Calu3 (cell line): ENCODE measurements at places on chromosomes 7 and 10.
A peak's percentile ranks its signal among the peaks of the same experiment; 100 is the strongest.

DNA sequence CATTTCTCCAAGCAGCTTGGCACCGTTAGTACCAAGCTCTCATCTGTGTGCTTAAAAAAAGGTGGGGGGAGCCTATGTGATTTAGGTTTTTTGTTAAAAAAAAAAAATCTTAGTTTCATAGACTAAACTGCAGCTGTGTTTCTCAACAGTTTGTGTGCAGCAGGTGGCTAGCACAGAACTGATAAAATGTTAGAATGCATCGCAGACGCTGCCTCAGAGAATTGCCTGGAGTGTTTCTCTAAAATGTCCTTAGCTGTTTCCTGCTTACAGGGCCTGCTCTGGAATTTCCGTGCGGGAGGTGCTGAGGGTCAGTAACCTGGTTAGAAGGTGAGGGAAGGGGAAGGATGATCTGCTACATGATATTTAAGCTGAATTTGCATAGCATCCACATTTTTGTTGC, 268.9 kb downstream of the PLXDC2 start:
- no peaks in the 10 kb centered on the region for H3K4me1 ChIP-seq
- H3K4me3 ChIP-seq = no peak overlapping the region
- H3K27ac ChIP-seq = no peak overlapping the region
- no peak for DNase-seq
- H3K27me3 ChIP-seq = no peaks in the 10 kb centered on the region

GRCh38 chr10:102837230-102837721, at the start of gene CYP17A1:
CYP17A1 (minus strand) TSS chr10:102837413; CDS start chr10:102837361, 52 bp downstream.
- H3K27ac ChIP-seq = no peak within 1 kb of the TSS
- H3K36me3 ChIP-seq = no peaks in the 10 kb centered on the region
- no peak for DNase-seq
- peaks cover 66% of the 10 kb centered on the region for H3K27me3 ChIP-seq
- no peak within 1 kb of the TSS for H3K4me3 ChIP-seq

GRCh38 chr7:69778138-69778537, 179.9 kb downstream of the AUTS2 start:
- H3K4me3 ChIP-seq = no peak overlapping the region
- no peaks in the 10 kb centered on the region for H3K4me1 ChIP-seq
- no peaks in the 10 kb centered on the region for H3K36me3 ChIP-seq
- H3K27ac ChIP-seq = no peak overlapping the region
- no peaks in the 10 kb centered on the region for H3K27me3 ChIP-seq
- no peak for DNase-seq

- DNase-seq = no peak
- no peaks in the 10 kb centered on the region for H3K27me3 ChIP-seq
- H3K27ac ChIP-seq = no peak overlapping the region
- H3K4me1 ChIP-seq = no peaks in the 10 kb centered on the region
- H3K36me3 ChIP-seq = no peaks in the 10 kb centered on the region
Measured at GRCh38 chr7:28800150-28800549, 158.0 kb downstream of the TRIL start.

DNA sequence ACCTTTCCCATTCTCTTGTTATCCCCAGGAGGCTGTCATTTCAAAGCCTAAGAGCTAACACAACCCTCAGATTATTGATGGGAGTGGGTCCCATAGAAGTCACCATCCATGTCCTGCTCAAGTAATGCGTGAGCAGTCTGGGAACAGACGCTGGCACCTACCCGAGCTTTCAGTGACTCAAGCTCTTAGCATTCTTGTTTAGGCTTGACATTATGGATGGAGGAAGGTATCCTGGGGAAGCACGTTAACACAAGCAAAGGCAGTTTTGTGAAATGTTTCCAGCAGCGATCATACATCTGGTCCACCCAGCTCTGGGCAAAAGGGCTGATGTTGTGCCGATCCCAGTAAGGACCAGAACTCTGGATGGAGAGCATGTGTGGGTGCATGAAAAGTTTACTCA, 30.0 kb upstream of the AUTS2 start:
- H3K36me3 ChIP-seq = no peaks in the 10 kb centered on the region
- H3K4me1 ChIP-seq = no peaks in the 10 kb centered on the region
- H3K27ac ChIP-seq = no peak overlapping the region
- H3K4me3 ChIP-seq = no peak overlapping the region

DNA sequence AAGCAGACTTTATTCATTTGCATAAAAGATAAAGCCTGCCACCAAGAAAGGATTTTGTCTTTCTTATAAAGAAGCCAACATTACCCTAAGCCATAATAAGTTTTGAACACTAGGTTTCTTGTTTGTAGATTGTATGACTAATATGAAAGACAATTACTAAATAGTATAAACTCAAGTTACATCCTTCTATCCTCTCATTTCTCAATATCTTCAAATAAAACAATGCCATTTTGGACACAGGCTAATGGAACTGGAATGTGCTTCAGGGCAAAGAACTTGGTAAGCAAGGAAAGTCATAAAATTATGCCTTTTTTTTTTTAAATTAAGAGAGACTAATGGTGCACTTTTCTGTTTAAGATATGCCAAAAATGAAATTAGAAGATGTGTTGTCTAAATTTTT, 137.7 kb downstream of the DKK1 start:
- H3K36me3 ChIP-seq = no peaks in the 10 kb centered on the region
- no peak for DNase-seq
- no peaks in the 10 kb centered on the region for H3K27me3 ChIP-seq
- H3K4me1 ChIP-seq = no peaks in the 10 kb centered on the region
- H3K4me3 ChIP-seq = no peak overlapping the region
- H3K27ac ChIP-seq = no peak overlapping the region

DNA sequence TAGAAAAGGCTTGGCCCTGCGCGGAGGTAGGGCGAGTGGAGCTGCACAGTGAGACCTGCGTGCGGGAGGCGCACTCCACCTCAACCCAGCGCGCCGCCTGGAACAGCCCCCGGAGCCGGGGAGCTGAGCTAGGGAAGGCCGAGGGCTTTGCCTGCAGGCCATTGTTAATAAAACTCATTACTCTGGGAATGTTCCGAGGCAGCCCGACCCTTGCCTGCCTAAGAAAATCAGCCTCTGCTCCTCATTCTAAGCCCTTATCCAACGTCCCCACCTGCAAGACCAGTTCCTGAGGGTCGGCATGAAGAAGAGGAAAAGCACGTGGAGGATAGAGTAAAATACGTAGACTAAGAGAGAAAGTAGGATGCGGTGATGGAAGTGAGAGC, 55.3 kb downstream of the C7orf25 start:
- DNase-seq = no peak
- H3K36me3 ChIP-seq = peaks cover 15% of the 10 kb centered on the region
- H3K27ac ChIP-seq = peak overlapping the region; percentile 48
- peaks cover 11% of the 10 kb centered on the region for H3K4me1 ChIP-seq
- H3K27me3 ChIP-seq = peaks cover 36% of the 10 kb centered on the region
- peak overlapping the region; percentile 84 for H3K4me3 ChIP-seq

- no peaks in the 10 kb centered on the region for H3K27me3 ChIP-seq
- no peak overlapping the region for H3K4me3 ChIP-seq
- no peak for DNase-seq
- H3K4me1 ChIP-seq = no peaks in the 10 kb centered on the region
- H3K27ac ChIP-seq = no peak overlapping the region
- no peaks in the 10 kb centered on the region for H3K36me3 ChIP-seq
Measured at GRCh38 chr10:89384474-89385340, 6.9 kb downstream of the IFIT1B start.

GRCh38 chr7:34991938-34992840, 45.1 kb downstream of the DPY19L1 start:
- H3K4me1 ChIP-seq = peaks cover 51% of the 10 kb centered on the region
- peak overlapping the region; percentile 59 for H3K4me3 ChIP-seq
- peaks cover 16% of the 10 kb centered on the region for H3K36me3 ChIP-seq
- H3K27me3 ChIP-seq = no peaks in the 10 kb centered on the region
- H3K27ac ChIP-seq = peak overlapping the region; percentile 95

- H3K27me3 ChIP-seq = no peaks in the 10 kb centered on the region
- no peaks in the 10 kb centered on the region for H3K4me1 ChIP-seq
- H3K36me3 ChIP-seq = peaks cover 11% of the 10 kb centered on the region
Measured at GRCh38 chr7:100604976-100605911, 3.1 kb downstream of the PCOLCE start.

DNA sequence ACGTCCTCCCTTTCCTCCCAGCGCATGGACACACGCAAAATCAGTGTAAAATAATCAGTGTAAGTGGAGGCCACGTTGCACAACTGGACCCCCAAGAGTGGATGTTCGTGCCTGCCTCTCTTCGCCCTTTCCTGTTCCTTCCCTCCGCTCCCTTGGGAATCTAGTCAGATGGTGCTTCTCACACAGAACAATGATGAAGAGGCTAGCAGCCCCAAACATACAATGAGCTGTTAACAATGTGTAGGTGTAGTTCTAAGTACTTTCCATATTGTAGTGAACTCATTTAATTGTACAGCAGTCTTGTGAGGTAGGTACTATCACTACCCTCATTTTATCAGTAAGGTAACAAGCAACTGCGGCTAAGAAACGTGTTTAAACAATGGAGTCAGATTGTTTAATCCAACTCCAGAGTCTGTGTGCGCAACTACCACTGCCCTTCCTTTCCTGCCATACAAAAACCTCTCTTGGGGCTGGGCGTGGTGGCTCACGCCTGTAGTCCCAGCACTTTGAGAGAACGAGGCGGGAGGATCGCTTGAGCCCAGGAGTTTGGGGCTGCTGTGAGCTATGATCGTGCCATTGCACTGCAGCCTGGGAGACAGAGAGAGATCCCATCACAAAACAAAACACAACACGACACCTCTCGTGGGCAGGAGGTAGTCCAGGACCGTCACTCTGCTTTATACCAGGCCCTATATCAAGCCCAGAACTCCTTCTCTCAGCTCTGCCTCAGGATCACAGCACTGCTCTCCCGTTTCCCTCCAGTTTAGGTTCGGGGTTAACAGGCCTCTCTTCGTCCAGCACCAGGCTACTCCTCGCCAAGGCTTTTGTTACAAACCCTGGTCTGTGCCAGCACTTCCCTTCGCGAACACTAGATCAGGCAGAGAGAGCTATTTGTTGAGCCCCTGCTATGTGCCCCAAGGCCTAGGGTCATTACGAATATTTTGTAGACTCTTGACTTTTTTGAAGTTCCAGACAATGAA, 1.1 kb downstream of the FKBP9 start:
- H3K4me1 ChIP-seq = peaks cover 14% of the 10 kb centered on the region
- peak overlapping the region; percentile 75 for H3K27ac ChIP-seq
- peak overlapping the region; percentile 82 for H3K4me3 ChIP-seq
- no peaks in the 10 kb centered on the region for H3K27me3 ChIP-seq
- peaks cover 24% of the 10 kb centered on the region for H3K36me3 ChIP-seq

- H3K4me1 ChIP-seq = no peaks in the 10 kb centered on the region
- H3K36me3 ChIP-seq = peaks cover 11% of the 10 kb centered on the region
- DNase-seq = no peak
- H3K4me3 ChIP-seq = no peak overlapping the region
- no peaks in the 10 kb centered on the region for H3K27me3 ChIP-seq
Measured at GRCh38 chr7:3969286-3969685, 668.2 kb downstream of the SDK1 start.

DNA sequence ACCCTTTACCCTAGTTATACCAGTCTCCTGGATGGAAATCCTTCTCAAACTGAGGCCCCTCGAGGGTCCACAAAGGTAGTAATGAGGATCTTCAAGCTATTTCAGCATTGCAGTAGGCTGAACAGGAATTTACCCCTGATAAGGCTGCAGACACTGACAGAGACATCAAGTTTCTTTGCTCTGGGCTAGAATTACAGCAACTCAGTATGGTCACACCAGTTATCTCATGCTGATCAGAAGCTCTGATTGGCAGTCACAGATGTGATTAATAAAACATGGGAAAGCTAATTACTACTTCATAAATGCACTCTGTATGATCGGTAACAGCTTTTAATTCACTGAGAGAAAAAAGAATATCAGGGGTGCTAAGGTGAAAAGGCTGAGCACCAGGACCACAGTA, 30.6 kb downstream of the FAM204A start:
- DNase-seq = no peak
- H3K4me1 ChIP-seq = no peaks in the 10 kb centered on the region
- no peak overlapping the region for H3K4me3 ChIP-seq
- no peak overlapping the region for H3K27ac ChIP-seq

GRCh38 chr7:137591421-137591837, 247.9 kb upstream of the PTN start:
- H3K27ac ChIP-seq = no peak overlapping the region
- H3K4me3 ChIP-seq = no peak overlapping the region
- DNase-seq = no peak
- no peaks in the 10 kb centered on the region for H3K36me3 ChIP-seq

DNA sequence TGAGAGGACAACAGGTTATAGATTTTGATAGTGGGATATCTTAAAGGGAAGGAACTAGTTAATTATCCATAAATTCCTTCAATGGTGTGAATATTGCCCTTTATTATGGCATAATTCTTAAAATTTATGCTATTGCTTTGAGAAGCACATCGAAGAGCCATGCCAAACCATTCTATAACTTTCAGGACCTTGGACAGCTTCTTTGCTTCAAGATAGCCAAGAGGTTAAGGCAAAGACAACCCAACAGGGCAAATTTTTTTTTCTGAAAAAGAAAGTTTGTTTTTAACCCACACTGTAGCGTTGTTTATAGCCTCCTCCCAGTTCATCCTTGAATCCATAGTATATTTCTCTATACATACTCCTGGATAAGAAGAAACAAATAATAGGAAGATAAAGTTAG, 103.2 kb downstream of the NRG3 start:
- no peaks in the 10 kb centered on the region for H3K27me3 ChIP-seq
- H3K36me3 ChIP-seq = no peaks in the 10 kb centered on the region
- H3K4me3 ChIP-seq = no peak overlapping the region
- no peaks in the 10 kb centered on the region for H3K4me1 ChIP-seq
- no peak for DNase-seq
- H3K27ac ChIP-seq = no peak overlapping the region

DNA sequence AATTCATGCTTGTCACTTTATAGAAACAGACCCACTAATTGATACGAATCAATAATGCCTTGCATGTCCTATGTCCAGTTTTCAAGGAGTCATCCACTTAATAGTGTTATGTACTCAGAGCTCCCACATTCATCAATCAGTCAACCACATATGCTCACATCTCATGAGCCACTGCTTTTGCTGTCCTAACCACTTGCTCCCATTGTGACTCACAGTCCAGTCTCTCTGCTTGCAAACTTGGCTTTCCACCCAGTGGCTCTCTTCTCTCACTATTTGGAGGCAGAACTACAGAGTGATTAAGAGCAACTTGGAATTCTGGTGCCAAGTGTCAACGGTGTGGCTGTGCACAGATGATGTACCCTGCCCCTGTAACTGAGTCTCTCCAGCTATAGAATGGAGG, 166.0 kb downstream of the SNX13 start:
- H3K4me3 ChIP-seq = no peak overlapping the region
- DNase-seq = no peak
- H3K27me3 ChIP-seq = no peaks in the 10 kb centered on the region
- H3K36me3 ChIP-seq = no peaks in the 10 kb centered on the region

DNA sequence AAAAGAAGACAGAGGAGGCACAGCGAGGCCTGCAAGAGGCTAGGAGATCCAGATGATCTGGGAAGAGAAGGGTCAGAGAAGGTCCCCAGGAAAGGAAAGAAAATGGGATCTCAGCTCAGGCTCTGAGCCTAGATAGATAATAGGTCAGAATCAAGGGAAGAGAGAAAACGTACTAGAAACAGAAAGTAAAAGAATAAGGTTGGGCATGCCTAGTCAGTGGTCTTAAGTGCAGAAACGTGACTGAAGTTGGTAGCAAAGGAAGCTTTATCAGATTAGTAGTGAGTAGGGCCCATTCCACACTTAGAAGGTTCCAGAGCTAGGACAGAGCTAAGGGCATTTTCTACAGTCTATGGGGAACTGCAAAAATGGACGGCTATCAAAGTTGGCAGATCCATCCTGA, 84.8 kb upstream of the ASAH2 start:
- H3K27me3 ChIP-seq = no peaks in the 10 kb centered on the region
- H3K4me1 ChIP-seq = no peaks in the 10 kb centered on the region
- no peak overlapping the region for H3K27ac ChIP-seq
- H3K4me3 ChIP-seq = no peak overlapping the region
- no peak for DNase-seq
